ENCODE measurements at places on chromosomes 4 and X.

DNA sequence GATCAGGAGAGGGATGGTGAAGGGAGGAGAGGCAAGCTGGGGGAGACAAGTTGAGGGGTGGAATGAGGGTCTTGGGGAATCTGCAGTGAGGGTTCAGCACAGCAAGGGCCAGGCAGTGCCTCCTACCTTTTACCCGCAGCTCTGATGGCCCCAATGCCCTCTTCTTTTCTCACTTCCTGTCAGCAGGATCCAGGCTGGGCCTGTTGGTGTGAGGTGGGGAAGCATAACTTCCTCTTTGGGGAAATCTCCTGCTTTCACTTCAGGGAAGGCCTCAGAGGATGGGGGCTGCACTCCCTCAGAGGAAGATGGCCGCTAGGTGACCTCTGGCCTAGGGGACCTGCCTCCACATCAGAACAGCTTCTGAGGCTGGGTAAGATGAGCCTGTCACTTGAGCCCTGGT, 36.5 kb downstream of the EFNB1 start:
- DNase-seq = no peak

GRCh38 chrX:40166582-40166981, 68.8 kb upstream of the BCOR start:
- DNase-seq = no peak

DNA sequence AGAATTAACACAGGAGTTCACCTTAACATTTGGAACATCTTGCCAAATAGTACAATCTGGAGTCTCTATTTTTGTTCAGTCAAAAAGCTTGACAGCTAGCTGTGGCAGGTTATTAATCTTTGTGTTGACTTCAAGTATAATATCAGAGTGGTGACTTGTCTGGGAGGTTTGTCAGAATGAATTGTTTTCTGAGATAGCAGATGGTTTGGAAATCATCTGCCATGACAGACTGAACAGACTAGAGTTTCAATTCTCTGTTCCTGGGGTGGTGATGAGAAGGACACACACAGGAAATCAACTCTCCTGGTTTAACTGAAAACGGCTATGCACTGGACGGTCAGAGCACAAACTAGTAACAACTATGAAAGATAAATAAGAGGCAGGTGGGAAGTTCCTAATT, 203.3 kb upstream of the EMCN start:
- no peak for DNase-seq

DNA sequence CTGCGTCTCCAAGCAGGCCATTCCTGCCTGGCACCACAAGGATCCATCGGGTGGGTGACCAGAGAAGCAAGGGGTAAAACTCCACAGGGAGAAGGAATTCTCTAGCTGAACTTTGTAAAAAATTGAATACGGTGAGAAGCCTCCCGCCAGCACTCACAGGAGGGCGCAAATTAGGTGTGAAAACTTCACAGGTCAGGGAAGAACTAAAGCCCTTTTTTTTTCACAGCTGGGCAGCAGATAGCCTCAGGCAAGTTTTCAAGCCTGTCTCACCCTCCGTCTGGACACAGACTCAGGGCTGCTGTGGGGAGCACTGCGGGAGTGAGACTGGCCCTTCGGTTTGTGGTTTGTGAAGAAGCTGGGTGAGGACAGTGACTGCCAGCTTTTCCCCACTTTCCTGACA, 224.1 kb upstream of the FGF16 start:
- no peak for DNase-seq

DNA sequence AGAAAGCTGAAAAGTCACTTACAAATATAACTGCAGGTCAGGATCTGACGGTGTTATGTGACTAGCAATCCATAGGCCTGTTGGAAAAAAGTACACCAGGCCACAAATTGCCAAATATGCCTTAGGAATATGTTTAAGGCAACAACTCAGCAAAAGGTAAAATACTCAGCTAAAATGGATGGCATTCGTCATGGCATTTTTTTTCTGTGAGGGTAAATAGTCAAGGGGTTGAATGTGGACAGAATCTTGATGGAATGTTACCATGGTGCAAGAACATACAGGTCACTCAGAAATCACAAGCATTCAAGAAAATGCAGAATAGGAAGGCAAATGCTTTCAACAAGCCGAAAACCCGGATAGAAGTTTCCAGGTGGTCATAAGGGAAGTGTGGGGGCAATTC, 121.7 kb upstream of the MBNL3 start:
- no peak for DNase-seq

DNA sequence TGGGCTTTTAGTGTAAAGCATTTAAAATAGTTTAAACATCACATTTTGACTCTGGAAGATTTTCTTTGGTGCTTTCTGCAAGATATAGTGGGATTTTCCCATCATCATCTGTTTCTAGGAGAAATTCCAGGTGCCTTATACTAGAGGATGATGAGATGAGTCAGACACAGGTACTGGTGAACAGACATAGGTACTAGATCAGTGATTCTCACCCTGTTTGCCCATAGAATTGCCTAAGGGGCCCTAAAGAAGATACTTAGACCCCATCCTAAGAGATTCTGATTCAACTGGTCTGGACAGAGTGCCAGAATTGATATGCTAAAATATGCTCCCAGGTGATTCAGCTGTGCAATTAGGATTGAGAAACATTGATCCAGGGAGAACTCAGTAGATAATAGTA, 9.7 kb downstream of the TSPAN7 start:
- no peak for DNase-seq

DNA sequence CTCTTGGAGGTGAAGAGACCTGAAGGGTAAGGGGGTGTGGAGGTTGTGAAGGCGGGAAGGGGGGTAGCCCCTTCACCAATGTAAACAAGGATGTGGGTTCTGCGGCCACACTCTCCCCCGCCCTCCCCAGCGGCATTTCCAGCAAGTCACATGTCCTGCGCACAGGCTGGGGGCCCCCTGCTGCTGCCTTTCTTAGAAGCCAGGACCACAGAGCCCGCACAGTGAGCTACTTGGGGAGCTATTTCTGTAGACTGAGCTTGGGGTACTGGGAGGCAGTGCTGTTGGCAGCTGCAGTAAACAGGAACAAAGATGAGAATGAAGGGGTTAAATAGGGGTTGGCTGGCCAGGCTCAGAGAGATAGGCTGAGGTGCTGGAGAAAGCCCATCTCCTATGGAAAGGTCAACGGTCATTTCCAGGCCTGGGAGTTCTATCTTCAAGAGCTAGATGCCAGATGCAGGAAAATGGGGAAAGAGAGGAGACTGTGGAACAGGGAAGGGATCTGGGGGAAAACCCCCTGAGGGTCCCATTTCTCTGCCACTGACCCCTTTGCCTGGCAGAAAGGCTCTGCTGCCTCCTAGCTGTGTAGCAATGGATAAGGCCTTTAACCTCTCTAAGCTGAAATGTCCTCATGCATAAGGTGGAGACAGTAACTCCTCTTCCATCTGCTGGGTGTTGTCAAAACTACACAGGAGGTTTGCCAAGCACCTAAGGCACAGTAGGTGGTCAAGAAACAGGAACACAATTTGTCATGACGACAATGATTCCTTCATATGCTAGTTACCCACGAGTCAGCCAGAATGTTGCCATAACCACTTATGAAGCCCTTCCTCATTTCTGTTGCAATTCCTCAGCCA, 18.5 kb upstream of the PIM2 start:
- peak; percentile 78 for DNase-seq

DNA sequence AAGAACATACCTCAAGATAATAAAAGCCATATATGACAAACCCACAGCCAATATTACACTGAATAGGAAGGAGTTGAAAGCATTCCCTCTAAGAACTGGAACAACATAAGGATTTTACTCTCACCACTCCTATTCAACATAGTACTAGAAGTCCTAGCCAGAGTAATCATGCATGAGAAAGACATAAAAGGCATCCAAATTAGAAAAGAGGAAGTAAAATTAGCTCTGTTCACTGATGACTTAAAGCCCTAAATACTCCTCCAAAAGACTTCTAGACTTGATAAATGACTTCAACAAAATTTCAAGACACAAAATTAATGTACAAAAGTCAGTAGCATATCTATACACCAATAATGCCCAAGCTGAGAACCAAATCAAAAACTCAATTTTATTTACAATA, 235.7 kb downstream of the NKX6-1 start:
- DNase-seq = no peak

GRCh38 chr4:37650481-37650880, 35.7 kb downstream of the RELL1 start:
- no peak for DNase-seq

- DNase-seq = no peak
These were observed 56.8 kb upstream of the DCLK2 start for GRCh38 chr4:150021483-150021882.

GRCh38 chr4:74111306-74111975, 12.4 kb upstream of the CXCL2 start:
- DNase-seq = no peak

GRCh38 chr4:12393631-12394262, 965.1 kb upstream of the HS3ST1 start:
- DNase-seq = no peak

DNA sequence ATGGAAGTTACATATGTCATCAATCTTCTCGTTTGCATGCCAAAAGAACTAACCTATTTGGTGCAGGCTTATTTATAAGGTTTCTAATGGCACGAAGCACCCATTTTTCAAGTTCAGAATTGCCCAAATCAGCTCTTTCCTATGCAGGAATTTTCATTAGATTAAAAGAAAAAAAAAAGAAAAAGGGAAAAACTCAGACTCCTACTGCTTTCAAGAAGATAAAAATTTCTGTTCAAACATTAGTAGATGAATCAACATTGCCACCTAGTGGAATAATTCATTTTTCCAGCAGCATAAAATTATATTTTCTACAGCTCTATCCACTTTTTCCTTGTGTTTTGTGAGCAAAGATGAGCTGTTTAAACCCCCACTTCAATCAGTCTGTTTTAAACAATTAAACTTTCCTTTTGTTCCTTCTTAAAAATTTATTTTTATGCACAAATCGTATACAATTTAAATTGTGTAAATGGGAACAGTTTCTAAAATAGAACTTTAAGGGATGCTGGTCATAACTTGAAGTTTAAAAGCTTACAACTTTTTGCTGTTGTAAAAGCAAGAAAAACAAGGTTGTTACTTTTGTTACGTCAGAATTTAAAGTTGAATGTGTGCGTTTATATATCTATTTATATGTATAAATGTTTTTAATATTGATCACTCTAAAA, 309.9 kb downstream of the ARAP2 start:
- no peak for DNase-seq

- no peak for DNase-seq
These were observed 160.9 kb downstream of the GATB start for GRCh38 chr4:151599863-151600262.

DNA sequence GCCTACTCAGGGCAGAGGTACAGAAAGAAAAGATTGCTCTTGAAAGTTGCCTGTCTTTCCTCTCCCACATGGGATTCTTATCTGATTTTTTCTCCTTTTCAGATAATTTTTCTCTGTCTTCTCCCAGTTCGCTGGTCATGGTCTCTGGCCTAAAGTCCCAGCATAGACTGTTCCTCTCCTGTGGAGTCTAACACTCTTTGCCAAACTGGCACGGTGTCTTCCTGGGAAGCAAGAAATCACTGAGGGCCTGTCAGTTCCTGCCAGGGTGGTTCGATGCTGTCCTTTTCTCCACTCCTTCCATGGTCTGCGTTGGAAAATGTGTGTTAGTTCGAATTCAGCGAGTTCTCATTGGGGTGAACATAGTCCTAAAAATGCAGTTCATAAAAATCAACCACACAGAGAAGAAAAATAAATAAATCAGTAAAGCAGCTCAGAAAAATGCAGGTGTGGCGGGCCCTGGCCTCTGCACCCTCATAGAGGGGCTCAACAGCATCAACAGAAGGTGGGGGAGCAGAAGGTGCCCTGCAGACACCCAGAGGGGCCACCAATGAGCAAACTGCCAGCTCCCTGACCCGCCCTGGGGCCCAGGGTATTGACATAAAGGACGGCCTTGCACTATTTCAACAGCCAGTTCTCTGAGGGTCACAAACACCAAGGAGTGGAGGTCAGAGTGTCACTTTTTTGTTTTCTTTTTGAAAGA, 2.1 kb downstream of the RGN start:
- DNase-seq = no peak

- no peak for DNase-seq
These were observed 240.5 kb downstream of the STIM2 start for GRCh38 chr4:27101126-27101525.

- DNase-seq = no peak
These were observed 1780.1 kb downstream of the ARAP2 start for GRCh38 chr4:34464196-34464595.

GRCh38 chr4:123403080-123403604, 6.5 kb downstream of the SPRY1 start:
- DNase-seq = no peak

DNA sequence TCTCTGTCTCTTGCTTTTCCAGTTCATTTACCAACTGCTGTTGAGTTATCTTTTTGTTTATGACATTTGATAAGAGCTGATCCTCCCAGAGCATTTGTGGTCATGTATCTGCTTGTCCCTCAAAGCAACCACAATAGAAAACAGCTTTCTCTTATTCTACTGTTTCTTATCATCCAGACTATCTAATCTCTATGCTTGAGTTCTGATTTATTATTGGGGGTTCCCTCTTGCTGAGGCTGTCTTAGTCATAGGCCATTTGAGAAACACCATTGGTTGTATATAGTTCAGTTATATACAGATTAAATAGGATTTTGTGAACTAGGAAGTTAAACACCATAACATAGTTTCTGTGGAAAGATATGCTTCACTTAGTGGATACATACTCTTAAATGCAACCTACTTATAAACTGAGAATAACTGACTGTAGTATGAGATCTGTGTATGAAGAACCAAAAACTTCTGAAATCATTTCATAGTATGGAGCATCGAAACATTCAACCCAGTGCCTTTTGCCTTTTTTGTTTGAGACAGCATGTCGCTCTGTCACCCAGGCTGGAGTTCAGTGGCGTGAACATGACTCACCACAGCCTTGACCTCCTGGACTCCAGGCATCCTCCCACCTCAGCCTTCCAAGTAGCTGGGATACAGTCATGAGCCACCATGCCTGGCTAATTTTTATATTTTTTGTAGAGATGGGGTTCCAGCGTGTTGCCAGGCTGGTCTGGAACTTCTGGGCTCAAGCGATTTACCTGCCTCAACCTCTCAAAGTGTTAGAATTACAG, 75.8 kb downstream of the STIM2 start:
- no peak for DNase-seq

GRCh38 chr4:77777135-77777807, 41.9 kb downstream of the CNOT6L start:
- no peak for DNase-seq

- DNase-seq = no peak
These were observed 1762.6 kb downstream of the RPA4 start for GRCh38 chrX:98646351-98646750.
